T-helper 17 cell (primary cell): ENCODE measurements at places on chromosomes 1 and 21. TPM values are rescaled to one million over a fixed set of nuclear protein-coding genes. Genes with fewer than 3 reads are reported as not detected.

RAB3B gene
- 0.02 TPM for total RNA-seq

CD1D gene
- 0.99 TPM for total RNA-seq

CRYZ gene
- 19.9 TPM for total RNA-seq

- DNase-seq: no peak
- H3K27me3 ChIP-seq: peaks cover 14% of the 10 kb centered on the region
- H3K27ac ChIP-seq: no peak overlapping the region
- no peaks in the 10 kb centered on the region for H3K4me1 ChIP-seq
Observed at GRCh38 chr1:24248859-24249258, 61.8 kb upstream of the IFNLR1 start.

CDK11B gene
- 49.8 TPM for total RNA-seq
